Muscle of back (tissue), 13 donors: ENCODE measurements at places on chromosomes 3 and 15. TPM values are rescaled to one million over a fixed set of nuclear protein-coding genes. Genes with fewer than 3 reads are reported as not detected.

The GCHFR gene
- polyA plus RNA-seq = 3.9 TPM

The CYP1A1 gene
- polyA plus RNA-seq = not detected

The TFRC gene
- 33.1 TPM for polyA plus RNA-seq

The ACSBG1 gene
- 0.33 TPM for polyA plus RNA-seq

The EXD1 gene
- polyA plus RNA-seq = not detected

The CISH gene
- polyA plus RNA-seq = 13.1 TPM

The PRSS50 gene
- not detected for polyA plus RNA-seq

The CDCP1 gene
- polyA plus RNA-seq = 0.18 TPM

The CSTA gene
- polyA plus RNA-seq = 0.85 TPM

The MEIS2 gene
- 9.0 TPM for polyA plus RNA-seq

The ZNF619 gene
- 4.4 TPM for polyA plus RNA-seq

The AP3B2 gene
- polyA plus RNA-seq = 0.42 TPM

The SMCO1 gene
- 1.2 TPM for polyA plus RNA-seq

The LMAN1L gene
- not detected for polyA plus RNA-seq

The ADCY5 gene
- polyA plus RNA-seq = 4.1 TPM

The CHRM5 gene
- 0.25 TPM for polyA plus RNA-seq

The AMIGO3 gene
- polyA plus RNA-seq = 3.8 TPM

The IFT80 gene
- 19.8 TPM for polyA plus RNA-seq

The PARP15 gene
- 8.3 TPM for polyA plus RNA-seq

The AADACL2 gene
- polyA plus RNA-seq = 3.8 TPM

The PPP1R14D gene
- polyA plus RNA-seq = not detected

The ZKSCAN7 gene
- polyA plus RNA-seq = 5.3 TPM

The SLC51A gene
- 8.9 TPM for polyA plus RNA-seq

The ROPN1B gene
- not detected for polyA plus RNA-seq

The FRMD4B gene
- 17.4 TPM for polyA plus RNA-seq

The TUSC7 gene
- not detected for polyA plus RNA-seq

The CHRNA3 gene
- polyA plus RNA-seq = 0.05 TPM

The DPPA4 gene
- 2.4 TPM for polyA plus RNA-seq

The ABCC5 gene
- 23.2 TPM for polyA plus RNA-seq

The HESX1 gene
- polyA plus RNA-seq = 1.6 TPM

The CYP8B1 gene
- 0.05 TPM for polyA plus RNA-seq

The MRPL46 gene
- 25.2 TPM for polyA plus RNA-seq

The CADPS gene
- 1.9 TPM for polyA plus RNA-seq

The GOLGA6L7 gene
- polyA plus RNA-seq = 0.31 TPM

The DHFR2 gene
- polyA plus RNA-seq = 4.7 TPM

The FES gene
- polyA plus RNA-seq = 10.4 TPM

The GPR149 gene
- 0.16 TPM for polyA plus RNA-seq
